ENCODE measurements at places on chromosomes 6 and 20. TPM values are rescaled to one million over a fixed set of nuclear protein-coding genes. Genes with fewer than 3 reads are reported as not detected.
A peak's percentile ranks its signal among the peaks of the same experiment; 100 is the strongest.

- DNase-seq, result no peak
Observed at GRCh38 chr6:108167449-108168089, 1.7 kb downstream of the NR2E1 start.

DNA sequence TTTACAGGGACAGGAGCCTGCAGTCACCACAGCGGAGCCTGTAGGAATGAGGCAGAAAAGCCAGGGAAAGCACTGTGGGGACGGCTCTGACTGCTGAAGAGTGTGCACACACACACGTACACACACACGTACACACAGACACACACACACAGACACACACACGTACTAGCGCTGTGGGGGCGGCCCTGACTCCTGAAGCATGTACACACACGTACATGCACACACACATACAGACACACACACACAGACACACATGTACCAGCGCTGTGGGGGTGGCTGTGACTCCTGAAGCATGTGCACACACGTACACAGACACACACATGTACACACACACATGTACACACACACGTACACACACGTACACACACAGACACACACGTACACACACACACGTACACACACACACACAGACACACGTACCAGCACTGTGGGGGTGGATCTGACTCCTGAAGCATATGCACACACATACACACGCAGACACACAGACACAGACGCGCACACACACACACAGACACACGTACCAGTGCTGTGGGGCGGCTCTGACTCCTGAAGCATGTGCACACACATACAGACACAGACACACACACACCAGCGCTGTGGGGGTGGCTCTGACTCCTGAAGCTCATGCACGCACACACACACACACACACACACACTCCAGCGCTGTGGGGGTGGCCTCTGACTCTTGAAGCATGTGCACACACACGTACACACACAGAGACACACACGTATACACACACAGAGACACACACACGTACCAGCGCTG lies 127.3 kb downstream of the DLL1 start:
- DNase-seq, result no peak

DNA sequence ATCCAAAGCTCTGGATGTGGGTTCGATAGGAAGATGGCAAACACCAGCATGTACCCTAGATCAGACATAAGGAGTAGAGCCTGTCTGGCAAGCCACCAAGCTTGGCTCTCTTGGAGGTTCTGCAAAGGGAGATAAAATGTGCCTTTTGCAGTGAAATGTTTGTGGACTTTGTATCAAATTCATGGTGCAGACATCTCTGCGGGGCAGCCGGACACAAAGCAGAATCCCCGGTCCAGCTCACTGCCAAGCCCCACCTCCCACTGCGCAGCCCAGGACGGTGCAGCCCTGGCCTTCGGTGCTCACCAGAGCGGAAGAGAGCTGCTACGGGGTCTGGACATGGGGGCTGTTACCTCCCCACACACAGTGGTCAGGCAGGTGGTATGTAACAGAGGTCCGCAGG lies 333.6 kb upstream of the JARID2 start:
- no peak for DNase-seq

DNA sequence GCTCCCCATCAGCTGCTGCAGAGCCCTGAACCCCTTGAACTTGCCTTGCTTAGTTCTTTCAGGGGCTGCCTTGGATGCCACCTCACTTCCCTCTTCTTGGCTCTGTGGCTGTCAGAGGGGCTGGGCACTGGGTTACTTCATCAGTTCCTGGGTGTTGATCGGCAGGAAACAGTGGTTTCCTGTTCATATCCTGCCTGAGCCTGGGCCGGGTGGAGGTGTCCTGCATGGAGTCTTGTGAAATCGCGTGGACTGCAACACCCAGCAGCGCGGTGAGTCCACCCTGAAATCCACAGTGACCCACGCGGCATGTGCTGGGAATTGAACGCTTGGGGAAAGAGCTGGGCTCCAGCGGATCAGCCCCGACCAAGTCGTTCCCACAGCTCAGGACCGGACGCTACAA lies 97.5 kb downstream of the CDH26 start:
- DNase-seq, result peak; percentile 10

GRCh38 chr6:97113170-97113569 lies 169.8 kb downstream of the MMS22L start:
- DNase-seq, result no peak

GRCh38 chr6:118748311-118749062 lies 97.1 kb upstream of the CEP85L start:
- DNase-seq, result no peak

GRCh38 chr6:97427648-97428047 lies 144.6 kb upstream of the MMS22L start:
- DNase-seq, result no peak

- no peak for DNase-seq
Observed at GRCh38 chr6:111971866-111972532, 81.9 kb upstream of the CCN6 start.

GRCh38 chr20:15763366-15763765 lies 809.9 kb downstream of the KIF16B start:
- DNase-seq, result no peak

DNA sequence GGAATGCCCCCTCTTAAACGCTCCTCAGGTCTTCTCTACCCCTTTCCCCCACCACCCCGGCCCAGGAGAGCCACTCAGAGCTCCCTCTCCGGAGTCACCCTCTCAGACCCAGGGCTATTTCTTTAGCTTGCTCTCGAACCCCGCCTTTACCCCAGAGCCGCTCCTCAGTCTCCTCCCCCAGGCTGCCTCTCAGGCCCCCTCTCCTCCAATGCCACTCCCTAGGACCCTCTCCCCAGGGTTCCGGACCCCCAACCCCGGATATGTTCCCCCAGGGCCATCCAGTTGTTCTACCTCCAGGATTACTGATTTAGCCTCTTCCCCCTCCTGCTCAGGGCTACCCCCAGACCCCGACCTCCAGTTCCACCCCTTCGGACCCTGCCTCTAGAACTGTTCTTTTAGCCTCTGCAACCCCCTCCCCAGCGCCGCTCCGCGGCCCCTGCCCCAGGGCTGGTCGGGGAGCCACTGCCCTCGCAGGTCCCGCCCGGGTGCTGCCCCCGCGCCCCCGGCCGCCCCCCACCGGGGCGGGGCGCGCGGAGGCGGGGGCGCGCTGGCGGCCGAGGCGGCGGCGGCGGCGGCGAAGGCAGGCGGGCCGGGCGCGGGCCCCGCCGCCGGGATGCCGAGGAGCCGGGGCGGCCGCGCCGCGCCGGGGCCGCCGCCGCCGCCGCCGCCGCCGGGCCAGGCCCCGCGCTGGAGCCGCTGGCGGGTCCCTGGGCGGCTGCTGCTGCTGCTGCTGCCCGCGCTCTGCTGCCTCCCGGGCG lies at the start of gene MMP24:
Gene MMP24, plus strand, starts transcription at position 565 of the 758 bp plus-strand sequence. Its CDS starts 49 bp downstream, at position 614.
- DNase-seq, result no peak

- peak; percentile 27 for DNase-seq
Observed at GRCh38 chr20:58523072-58523970, 8.1 kb upstream of the APCDD1L start.

DNA sequence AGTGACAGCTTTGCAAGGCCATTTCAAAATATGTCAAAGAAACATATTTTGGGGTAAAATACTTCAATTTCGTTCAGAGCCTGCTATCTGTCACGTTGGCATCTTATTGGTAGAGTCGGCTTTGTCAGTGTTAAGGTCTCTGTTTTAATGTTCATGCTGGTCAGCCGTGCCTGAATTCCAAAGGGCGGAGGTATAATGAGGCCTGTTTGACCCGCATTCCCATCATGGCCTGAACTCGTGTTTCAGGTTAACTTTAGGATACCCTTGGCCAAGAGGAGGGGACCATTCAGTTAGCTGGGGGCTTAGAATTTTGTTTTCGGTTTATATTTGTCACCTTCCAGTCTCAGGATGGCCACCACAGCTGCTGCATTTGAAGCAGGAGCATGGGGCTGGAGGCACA lies 236.4 kb downstream of the NFATC2 start:
- no peak for DNase-seq

GRCh38 chr6:11989386-11989785 lies 22.7 kb upstream of the HIVEP1 start:
- no peak for DNase-seq

- DNase-seq, result no peak
Observed at GRCh38 chr6:223763-224162, 68.5 kb upstream of the DUSP22 start.

- peak; percentile 99 for DNase-seq
Observed at GRCh38 chr20:25623736-25624499, at the start of gene NANP. TSS of gene NANP (minus strand) at chr20:25624014. CDS start at chr20:25623948, 66 bp downstream.

DNA sequence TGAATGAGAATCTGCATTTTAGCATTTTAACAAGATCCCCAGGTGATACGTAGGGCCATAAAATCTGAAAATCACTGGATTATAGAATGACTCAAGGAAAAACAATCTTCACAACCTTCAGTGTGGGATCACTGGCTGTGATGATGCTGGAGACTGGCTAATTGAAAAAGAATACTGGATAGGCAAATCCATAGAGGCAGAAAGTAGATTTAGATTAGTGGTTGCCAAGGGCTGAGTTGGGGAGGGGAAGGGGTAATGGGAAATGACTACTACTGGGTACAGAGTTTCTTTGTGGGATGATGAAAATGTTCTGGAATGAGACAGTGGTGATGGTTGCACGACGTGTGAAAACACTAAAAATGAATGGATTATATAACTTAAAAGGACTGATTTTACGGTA lies 84.1 kb downstream of the CDK19 start:
- DNase-seq, result no peak

DNA sequence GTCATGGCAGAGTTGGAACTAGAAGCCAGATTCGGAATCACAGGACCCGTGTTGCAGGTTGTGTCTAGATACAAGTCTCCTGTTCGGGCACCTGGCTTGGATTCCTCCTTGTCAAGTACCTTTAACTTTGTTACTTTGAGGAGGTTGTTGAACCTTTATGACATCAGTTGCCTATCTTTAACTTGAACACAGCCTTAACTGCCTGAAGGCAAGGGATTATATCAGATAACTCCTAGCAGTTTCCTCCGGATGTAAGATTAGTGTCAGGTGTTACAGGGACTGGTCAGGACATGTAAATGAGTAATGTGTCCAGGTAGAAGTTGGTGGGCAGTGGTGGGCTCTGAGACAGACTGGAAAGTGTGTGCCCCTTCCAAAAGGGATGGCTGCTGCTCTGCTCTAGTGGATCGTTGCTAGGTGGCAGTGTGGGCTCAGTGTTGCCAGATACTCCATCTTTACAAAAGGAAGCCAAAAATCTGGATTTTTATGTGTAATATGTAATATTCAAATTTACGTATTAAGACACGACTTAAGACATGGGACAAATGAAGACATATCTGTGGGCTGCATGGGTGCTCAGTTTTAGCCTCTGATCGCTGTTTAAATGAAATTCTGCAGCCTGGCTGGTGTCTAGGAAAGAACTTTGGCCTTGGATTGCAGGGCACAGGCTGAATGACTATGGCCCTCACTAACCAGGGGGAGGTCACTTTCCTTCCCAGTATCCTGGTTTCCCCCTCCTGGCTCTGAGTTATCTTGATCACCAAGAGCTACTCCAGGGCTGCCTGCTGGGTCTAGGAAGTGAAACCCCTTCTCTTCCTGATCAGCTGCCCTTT lies 27.1 kb downstream of the CHMP4B start:
- DNase-seq, result no peak

- no peak for DNase-seq
Observed at GRCh38 chr20:16944745-16945144, 196.6 kb downstream of the OTOR start.

- DNase-seq, result no peak
Observed at GRCh38 chr6:49918787-49919186, 45.2 kb downstream of the DEFB114 start.

DNA sequence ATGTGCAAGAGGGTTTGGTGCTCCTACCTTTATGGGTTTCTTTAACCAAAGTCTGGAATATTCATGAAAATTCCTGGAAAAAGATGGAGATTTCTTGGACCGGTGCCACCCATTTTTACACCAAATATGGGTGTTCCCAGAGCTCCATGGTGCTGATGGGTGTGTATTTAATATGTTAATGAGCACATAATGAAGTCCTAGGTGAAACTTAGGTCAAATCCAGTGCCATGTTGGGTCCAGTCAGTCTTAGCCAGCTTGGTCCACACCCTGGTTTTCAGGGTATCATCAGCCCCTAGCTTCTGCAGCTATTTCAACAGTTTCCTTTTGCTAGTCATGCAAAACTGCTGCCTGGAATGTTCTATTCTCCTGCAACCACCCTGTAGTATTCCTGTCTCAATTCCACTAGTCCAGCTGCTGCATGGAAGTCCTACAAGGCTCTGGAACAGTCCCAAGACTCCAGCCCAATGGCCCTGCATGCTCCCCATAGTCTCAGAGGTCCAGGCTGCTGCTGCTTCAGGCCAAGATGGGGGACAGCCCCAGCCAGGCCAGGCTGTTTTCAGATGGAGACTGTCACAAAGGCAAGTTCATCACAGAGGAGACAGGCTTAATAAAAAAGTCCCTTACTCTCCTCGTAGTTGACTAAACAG lies 31.8 kb downstream of the CST9L start:
- DNase-seq, result no peak

DNA sequence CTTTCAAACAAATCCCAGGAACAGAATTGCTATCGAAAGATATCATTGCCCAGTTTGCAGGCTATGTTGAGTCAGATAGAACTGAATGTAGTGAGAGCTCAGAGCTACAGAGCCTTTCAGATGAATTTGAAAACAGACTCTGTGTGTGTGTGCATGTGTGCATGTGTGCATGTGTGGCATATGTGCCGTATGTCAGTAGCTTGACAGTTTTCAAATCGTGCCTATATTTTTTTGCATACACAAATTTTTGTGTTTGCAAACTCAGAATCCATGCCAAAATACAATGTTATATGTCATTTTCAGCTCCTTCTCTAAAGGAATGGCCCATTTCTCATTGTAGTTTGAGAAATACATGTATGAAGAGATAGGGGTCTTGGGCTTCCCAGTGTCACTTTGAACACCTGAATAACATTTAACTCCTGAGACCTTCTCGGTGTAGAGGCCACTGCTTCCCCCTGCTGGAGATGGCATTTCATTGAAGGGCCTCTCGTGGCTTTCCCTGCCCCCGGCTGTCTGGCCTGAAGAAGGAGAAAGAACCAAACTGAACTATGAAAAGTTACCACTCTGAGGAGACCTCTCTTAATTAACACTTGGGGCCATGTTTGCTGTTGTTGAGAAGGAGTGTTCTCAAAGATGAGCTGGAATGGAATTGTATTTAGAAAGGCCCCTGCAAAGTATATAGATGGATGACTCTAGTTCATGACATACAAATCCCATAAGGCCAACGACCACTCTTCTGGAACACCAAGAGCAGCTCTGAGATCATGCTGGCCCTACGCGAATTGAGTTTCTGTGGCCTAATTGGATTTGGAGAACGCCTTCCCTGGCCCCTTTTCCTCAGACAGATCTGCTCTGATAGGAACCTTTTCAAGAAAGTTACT lies 58.7 kb downstream of the VAPB start:
- peak; percentile 64 for DNase-seq

Gene IL17A
- total RNA-seq, result not detected

Gene NKAPL
- not detected for total RNA-seq

Gene WFDC10B
- total RNA-seq, result not detected

Gene APOBEC2
- 135 TPM for total RNA-seq

Gene CST1
- 0.39 TPM for total RNA-seq

Gene TINAG
- total RNA-seq, result not detected

Gene GABRR1
- total RNA-seq, result not detected

Gene HLA-DPA1
- 1.1 TPM for total RNA-seq

Gene TUBB2B
- 83.9 TPM for total RNA-seq

Gene C6orf163
- 1.5 TPM for total RNA-seq

Gene TREM2
- not detected for total RNA-seq

Gene PRRT1
- total RNA-seq, result 0.78 TPM

Gene CD40
- 0.42 TPM for total RNA-seq

Gene KCNQ2
- 13.7 TPM for total RNA-seq
